ENCODE measurements at places on chromosomes 4 and X. TPM values are rescaled to one million over a fixed set of nuclear protein-coding genes. Genes with fewer than 3 reads are reported as not detected.

The MTNR1A gene
- not detected for total RNA-seq

The IL13RA1 gene
- total RNA-seq: not detected

The PNMA6F gene
- not detected for total RNA-seq

The CTAG1A gene
- total RNA-seq: not detected

The IL9R gene
- total RNA-seq: 20.4 TPM
